ENCODE measurements at places on chromosomes 2 and 18. TPM values are rescaled to one million over a fixed set of nuclear protein-coding genes. Genes with fewer than 3 reads are reported as not detected.

The TM4SF20 gene
- under 0.01 TPM for total RNA-seq

The ALK gene
- total RNA-seq: not detected

The KCNS3 gene
- 3.6 TPM for total RNA-seq

The RUFY4 gene
- total RNA-seq: not detected

All from regular cardiac myocyte (primary cell).